ENCODE measurements at places on chromosomes 11 and 22.

- no peak for DNase-seq
Observed at GRCh38 chr22:40019100-40019499, 24.3 kb downstream of the FAM83F start.

DNA sequence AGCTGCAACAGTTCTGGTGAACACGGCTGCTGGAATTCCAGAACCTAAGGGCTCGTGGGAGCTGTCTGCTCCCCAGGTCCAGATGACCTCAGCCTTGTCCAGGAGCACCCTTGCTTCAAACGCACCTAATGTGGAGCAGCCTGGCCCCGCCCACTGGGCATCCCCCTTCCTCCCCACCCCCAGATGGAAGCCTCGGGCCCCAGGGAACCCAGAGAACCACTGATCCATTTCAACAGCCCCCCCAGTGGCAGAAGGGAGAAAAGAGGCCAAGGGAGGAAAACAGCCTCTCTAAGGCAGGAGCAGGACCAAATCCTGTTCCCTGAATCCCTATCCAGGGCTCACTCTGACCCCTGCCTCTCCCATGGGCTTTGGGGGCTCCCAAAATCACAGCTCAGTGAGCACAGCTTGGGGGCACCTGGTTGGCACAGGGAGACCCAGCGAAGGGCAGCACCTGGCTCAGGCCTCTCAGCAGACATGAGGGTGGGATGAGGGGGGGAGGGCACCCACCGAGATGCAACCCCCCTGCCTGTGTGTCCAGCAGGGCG is 1.2 kb downstream of the CYTH4 start:
- DNase-seq: peak; percentile 51

DNA sequence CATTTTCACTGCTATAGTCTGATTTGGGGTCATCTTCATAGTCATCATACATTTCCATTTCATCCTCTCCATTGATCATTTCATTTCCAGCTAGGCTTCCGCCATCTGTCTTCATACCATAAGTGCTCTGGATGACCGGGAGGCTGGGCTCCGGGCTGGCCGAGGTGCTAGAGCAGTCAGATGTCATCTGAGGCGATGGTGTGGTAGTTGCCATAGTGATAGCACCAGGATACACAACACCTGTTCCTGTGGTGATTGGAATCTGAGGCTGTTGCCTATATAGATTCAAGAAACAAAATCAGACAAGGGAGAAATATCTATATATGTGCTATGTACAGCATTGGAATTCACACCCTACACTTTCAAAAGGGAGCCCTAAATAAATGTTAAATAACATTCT is 383.5 kb downstream of the SOX6 start:
- DNase-seq: no peak

GRCh38 chr11:71454470-71455113 is 1.6 kb downstream of the NADSYN1 start:
- no peak for DNase-seq

- no peak for DNase-seq
Observed at GRCh38 chr11:123209591-123209990, 14.5 kb upstream of the CLMP start.
